ENCODE measurements at places on chromosomes 2 and 18.

GRCh38 chr2:62808554-62808953 lies 103.0 kb downstream of the EHBP1 start:
- no peak for DNase-seq

DNA sequence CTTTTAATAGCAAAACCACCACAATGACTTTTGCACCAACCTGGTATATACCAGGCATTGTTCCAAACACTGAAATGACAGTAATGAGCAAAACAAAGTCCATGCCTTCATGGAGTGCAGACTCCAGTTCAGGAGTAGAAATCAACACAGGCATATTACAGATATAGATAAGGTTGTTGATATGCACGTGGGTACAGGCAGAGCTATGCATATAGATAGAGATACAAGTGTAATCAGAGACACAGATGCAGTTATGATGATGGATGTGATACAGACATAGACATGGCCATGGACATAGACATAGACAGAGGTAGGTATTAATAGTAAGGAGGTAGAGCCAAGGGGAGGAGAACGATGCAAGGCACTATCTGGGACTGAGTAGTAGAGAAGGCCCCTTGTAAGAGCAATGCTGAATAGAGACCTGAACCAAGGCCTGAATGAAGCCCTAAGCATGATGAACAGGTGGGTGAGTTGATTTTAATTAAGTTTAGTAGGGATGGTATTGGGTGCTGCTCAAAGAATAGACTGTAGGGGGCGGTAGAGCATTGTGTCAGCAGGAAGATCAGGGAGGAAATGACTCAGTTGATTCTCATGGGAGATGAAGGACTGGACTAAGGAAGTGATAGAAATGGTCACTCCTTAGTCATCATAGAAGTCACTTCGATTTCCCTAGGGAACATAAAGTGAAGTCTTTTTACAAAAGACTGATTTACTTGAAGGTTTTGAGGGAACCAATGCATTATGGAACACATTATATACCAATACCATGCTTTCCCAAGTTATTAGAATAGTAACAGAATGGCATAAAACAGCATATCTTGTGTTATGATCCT lies 39.4 kb downstream of the CMPK2 start:
- DNase-seq = no peak

DNA sequence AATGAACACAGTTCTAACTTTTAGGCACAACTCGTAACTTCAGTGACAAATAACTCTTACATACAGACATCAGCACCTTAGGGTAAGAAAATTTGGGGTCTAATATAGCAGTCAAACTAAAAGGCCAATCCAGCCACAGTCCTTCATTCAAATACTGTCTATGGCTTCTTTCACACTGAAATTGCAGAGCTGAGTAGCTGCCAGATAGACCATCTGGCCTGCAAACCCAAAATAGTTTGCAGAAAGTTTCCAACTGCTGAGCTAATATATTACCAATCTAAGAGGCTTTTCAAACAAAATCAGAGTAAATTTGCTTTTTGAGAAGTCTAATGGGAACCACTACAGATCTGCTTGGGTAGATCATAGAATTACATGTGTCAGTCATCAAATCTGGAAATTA lies 183.4 kb downstream of the GALR1 start:
- no peak for DNase-seq

DNA sequence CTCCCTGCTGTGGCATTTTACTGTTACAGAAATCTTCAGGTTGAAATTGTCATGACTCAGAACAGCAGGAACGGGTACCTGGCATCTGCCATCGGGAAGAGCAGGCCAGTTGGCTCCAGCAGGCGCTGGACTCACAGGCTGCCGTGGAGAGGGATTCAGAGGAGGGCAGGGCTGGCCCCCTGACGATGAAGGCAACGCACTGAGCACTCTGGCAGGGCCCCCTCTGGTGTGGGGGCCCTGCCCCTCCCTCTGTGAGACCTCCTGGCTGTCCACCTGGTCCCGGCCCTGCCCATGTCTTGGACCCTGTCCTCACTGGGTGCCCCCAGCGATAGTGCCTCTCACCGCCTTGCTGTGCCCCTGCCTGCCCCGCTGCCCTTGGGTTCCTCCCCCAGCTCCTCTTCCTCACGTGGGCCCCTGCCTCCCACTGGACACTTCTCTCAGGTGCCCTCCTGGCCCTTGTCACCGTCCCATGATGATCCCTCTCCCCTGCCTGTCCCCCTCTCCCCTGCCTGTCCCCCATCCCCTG lies 23.3 kb upstream of the ALLC start:
- no peak for DNase-seq

- DNase-seq = no peak
Measured at GRCh38 chr2:174985614-174986013, 19.6 kb downstream of the CHN1 start.

DNA sequence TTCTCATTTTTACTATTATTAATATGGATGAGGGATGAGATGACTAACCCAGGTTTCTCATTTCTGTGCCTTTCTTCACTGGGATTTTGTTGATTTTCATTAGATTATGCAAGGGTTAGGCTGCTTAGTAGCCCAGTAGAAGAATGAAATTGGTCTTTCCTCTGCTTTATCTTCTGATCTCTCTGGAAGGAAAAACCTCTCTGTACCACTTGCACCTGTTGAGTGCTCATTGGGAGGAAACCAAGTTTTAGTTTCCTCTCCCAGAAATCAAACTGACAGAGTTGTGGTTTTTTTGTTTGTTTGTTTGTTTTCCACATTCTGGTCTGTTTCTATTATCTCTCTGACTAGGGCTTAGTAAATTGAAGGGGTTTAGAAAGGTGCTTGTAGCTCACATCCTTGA lies 60.8 kb downstream of the KIAA1328 start:
- DNase-seq = no peak

DNA sequence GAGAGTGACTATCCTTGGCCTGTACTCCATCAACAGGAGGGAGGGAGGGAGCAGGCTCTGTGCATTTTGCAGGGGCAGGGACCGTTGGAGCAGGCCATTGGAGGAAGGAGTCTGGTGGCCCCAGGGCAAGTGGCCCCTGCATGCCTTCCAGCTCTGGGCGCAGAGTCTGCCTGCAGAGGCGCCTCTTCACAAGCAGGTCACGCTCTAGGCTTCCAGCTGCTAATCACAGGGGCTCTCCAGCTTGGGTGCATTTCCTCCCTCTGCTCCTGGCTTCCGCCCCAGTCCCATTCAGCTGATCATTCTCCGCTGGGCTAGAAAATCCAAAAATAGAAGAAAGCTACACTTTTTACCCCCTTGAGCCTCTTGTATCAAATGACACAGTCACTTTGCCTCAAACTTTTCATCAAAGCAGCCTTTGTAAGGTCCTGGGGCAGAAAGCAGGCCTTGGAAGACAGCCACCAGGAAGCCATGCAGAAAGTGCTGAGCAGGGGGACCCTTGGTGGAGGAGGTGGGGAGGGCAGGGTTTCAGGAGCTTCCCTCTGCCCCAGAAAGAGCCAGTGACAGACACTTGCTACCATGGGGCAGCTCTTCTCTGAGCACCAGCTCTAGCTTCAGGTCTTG lies 11.3 kb downstream of the TMEM247 start:
- DNase-seq = no peak

Measured in SIG-M5 (cell line).